Kidney glomerular epithelial cell (primary cell): ENCODE measurements at places on chromosomes 16 and 17.

DNA sequence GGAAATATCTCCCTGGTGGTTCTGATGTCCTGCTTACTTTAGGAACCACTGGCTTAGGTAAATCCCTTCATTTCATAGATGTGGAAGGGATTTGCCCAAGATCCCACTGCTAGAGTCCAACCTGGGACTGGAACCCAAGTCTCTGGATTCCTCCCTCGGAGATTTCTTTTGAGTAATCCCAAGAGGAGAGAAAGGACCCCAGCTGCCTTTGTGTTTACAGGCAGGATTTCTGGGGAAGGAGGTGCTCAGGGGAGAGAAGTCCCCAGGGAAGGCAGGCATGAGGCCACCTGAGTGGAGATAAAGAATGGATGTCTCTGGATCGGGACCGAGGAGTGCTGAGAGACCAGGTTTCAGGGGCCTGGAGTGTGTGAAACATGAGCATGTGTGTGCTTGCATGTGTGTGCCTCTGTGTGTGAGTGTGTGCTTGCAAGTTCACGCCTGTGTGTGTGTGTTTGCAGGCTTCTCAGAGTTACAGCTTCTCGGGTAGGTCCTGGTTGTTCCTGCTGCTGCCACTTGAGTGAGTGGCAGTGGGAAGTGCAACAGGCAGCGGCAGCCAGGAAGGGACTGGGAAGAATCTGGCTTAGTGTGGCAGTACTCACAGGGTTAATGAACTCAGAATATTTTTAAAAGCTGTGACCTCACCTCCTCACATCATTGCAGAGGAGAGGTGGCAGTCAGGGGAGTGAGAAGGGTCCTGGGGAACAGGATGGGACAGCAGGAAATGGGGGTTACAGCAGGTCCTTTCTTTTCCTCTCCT lies 2.2 kb downstream of the KCNH6 start:
- DNase-seq = no peak

GRCh38 chr16:54143934-54144571 lies 142.5 kb downstream of the IRX3 start:
- DNase-seq = no peak

- DNase-seq = no peak
Measured at GRCh38 chr16:84438971-84439696, 65.3 kb downstream of the MEAK7 start.

DNA sequence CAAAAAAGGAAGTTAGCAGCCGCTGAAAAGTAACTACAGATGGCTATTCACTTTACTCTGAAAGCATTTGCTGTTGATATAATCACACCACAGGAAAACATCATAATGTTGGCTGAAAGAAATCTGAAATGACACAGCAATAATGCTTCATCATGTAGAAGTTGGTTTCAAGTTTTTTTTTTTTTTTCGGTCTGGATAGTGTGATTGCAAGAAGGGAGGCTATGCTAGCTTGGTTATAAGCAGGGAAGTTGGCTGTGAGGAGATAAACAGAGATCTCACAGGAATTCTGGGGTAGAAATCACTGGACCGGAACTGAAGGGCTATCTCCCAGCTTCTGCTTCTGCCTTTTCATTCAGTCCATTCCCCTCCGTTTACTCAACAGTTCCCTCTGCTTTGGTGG lies 57.9 kb downstream of the MYO1D start:
- no peak for DNase-seq

DNA sequence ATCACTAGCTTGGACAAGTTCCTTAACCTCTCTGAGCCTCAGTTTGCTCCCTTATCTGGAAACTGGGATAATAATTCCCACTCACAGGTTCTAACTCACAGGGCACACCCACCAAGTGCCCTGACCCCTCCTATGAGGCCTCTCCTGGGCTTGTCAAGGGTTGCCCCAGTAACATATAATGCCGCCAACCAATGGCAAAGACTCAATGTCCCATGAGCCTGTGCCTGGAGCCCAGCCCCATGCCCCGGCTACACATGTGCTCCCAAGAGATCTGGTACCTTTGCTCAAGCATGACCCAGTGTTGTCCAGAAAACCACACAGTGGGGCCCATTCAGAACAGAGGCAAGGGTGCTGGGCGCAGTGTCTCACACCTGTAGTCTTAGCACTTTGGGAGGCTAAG lies 8.5 kb upstream of the FBXL19 start:
- DNase-seq = no peak

GRCh38 chr16:62392698-62393097 lies 356.5 kb upstream of the CDH8 start:
- no peak for DNase-seq

- DNase-seq = no peak
Measured at GRCh38 chr17:34403006-34403405, 40.0 kb upstream of the CCL1 start.

DNA sequence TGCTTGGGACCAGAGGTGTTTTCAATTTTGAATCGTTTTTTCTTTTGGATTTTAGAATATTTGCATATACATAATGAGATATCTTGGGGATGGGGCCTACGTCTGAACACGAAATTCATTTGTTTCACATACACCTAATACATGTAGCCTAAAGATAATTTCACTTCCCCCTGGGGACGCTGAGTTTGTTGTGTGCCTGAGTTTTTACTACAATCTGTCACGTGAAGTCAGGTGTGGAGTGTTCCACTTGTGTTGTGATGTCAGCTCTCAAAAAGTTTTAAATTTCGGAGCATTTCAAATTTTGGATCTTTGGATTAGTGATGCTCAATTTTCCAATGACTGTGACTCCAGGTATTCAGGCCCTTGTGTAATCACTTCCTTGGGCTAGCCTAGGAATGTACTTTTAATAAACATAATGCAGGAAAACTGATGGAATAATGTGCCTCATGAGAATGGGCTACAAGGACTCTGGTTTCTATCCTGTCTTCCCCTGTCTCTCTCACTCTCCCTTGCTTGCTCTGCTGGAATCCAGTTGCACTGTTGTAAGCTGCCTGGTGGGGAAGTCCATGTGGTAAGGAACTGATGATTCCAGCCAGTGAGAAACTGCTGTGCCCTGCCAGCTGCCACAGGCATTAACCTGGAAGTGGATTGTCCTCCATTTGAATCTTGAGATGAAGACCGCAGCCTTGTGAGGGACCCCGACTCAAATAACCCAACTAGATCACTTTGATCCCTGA lies 403.8 kb downstream of the SHISA9 start:
- DNase-seq = no peak

GRCh38 chr17:67982034-67982640 lies 14.1 kb downstream of the C17orf58 start:
- DNase-seq = no peak

DNA sequence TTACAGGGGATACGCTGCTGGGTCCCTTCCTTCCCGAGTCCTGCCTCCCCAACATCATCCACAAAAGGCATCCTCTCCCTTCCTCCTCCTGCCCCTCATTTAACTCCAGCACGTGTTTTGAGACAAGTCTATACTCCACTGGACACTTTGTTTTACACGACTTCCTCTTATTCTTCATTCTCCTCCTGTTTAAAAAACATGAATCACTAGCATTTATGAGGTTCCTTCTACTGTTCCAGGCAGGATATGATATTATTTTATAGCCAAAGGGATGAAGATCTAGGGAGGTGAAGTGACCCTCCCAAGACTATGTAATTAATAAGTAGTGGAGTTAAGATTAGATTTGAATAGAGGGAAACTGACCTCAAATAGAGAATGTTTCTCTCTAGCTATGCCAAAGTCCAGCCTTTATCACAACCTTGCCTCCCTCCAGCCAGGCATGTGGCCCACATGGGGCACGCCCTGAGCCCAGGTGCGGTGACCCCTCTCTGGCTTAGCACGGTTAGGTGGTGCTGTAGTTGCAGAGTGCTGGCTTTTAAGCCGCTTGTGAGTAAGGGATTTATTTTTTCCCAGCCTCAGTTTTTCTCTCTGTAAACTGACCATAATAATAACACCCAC lies 1.3 kb upstream of the HSD17B2 start:
- no peak for DNase-seq

- no peak for DNase-seq
Measured at GRCh38 chr16:31168848-31169247, 11.1 kb upstream of the FUS start.

GRCh38 chr17:82898976-82899514 lies 59.2 kb upstream of the ZNF750 start:
- no peak for DNase-seq

- peak; percentile 69 for DNase-seq
Measured at GRCh38 chr17:37373530-37374159, 2.1 kb upstream of the C17orf78 start.

DNA sequence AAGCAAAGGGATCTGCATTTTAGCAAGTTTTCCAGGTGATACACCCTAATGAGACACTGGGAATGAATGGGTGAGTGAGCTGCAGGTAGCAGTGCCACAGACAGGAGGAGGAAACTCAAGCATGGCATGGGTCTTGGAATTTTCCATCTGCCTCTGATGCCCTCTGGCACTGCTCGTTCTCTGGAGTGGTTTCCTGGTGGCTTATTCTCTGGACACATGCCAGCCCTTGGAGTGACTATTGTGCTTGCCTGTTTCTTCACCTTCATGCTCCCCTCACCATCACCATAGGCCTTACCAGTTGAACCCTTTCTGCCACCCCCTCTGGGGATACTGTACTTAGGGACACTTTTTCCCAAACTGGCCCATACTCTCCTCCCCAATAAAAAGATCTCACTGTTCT lies 1.6 kb downstream of the COASY start:
- no peak for DNase-seq

DNA sequence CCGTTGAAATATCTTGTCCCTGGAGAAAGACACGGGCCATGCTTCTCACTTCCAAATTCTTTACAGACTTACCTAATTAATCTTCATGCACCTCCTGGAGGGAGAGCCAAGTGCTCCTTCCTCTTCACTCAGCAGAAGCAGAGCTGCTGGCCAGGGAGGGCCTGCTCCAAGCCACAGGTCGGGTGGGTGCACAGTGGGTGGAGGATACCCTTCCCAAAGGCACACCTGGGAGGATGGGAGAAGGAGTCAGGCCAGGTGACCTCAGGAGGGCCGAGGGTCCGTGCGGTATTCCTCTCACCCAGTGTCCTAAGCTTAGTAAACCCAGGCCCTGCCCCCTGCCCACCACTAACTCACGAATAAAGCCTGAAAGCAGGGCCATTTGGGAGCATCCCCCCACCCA lies 171.3 kb upstream of the RPL38 start:
- DNase-seq = no peak

- DNase-seq = peak; percentile 55
Measured at GRCh38 chr17:20116683-20117309, 107.6 kb downstream of the SPECC1 start.

GRCh38 chr17:28856028-28856574 lies 1.3 kb downstream of the ERAL1 start:
- DNase-seq = no peak

GRCh38 chr16:78269256-78269655 lies 169.8 kb downstream of the WWOX start:
- no peak for DNase-seq

- DNase-seq = no peak
Measured at GRCh38 chr17:65902155-65902554, 289.8 kb downstream of the CEP112 start.

DNA sequence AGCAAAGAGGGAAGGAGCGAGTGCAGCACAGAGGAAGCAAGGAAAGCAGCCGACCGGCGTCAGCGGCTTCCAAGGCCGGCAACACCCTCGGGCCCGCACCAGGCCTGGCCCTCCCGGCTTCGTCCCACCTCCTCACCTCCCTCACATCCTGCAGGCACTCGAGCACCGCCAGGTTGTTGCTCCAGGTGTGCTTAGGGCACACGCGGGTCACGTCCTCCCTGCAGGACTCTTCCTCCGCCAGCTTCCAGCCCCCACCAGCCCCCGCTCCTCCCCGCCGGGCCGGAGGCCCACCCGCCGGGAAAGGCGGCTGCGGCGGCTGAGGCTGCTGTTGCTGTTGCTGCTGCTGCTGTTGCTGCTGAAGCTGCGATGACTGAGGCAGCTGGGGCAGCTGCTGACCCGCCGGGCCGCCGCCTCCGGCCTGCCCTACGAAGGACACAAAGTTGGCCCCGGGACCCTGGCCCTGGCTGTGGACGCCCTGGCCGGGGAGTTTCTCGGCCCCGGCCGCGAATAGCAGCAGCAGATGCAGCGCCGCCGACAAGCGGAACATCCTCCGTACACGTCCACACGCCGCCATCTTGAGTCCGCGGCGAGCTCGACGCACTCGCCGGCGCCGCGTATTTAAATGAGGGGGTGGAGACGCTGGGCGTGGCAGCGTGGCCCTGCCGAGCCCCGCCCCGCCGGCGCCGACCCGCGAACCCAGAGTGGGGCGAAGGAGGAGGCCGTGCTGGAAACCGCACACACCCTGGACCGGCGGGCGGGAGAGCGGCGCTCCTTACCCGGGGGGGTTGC lies at the start of gene GLG1:
Gene GLG1 (minus strand): TSS at position 594 of the 789 bp plus-strand sequence. CDS start 20 bp downstream, at position 574.
- peak; percentile 77 for DNase-seq

DNA sequence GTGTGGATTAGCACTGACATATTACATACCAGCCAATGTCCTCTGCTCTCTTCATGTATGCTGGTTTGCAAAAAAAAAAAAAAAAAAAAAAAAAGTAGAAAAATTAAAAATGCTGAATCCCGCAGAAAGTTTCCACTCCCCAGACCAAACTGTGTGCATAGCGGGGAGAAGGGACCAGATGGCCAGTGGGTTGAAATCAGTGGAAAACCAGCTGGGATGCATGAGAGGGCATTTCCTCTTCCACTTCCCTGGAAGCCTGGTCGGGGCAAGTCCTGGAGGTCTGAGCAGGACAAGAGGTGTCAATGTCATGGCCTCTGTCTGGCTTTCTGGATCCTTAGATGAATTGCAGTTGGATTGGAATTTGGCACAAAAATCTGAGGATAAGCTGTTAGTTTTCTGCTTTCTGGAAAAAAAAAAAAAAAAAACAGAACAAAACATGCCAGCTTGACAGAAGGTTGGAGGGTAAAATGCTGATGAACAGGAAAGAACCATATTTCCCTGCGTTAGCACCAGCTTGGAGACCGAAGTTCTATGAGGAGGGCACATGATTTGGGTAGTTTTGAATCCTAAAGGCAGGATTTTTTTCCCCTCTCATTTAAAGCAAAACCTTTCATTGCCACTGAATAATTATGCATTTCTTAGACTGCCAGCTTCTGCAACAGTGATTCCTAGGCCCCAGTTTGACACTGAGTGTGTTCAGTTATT lies 941.5 kb upstream of the EEF2KMT start:
- DNase-seq = no peak

DNA sequence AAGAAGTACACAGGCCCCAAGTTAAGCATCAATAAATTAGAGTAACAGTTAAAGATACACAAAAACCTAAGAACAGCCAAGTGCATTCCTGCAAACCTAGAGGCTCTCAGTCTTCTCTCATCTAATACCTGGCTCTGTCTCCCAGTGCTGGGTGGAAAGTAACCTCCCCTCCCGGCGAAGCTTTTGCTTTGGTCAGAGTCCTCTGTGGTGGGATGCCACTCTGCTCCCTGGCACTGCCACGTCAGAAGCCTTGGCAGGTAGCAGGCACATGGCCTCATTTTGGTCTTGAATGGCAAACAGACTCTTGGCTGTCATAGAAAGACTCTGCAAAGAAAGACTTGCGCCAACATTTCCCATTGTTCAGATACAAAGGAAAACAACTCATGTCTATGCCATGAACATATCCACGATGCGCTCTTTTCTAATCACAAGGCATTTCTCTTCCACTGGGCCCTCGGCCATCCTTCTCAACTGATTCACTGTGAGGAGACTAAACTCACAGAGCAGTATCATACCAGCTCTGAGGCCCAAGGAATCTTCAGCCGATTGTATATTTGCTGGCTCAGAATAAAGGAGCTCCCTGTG lies 21.2 kb downstream of the MTHFSD start:
- DNase-seq = no peak
